NCI-H748 treated with DMSO at 0.1 percent for 48 hours (cell line): ENCODE measurements at places on chromosomes 11 and 22.

- DNase-seq, result no peak
Observed at GRCh38 chr11:29452146-29452545, 564.7 kb downstream of the KCNA4 start.

DNA sequence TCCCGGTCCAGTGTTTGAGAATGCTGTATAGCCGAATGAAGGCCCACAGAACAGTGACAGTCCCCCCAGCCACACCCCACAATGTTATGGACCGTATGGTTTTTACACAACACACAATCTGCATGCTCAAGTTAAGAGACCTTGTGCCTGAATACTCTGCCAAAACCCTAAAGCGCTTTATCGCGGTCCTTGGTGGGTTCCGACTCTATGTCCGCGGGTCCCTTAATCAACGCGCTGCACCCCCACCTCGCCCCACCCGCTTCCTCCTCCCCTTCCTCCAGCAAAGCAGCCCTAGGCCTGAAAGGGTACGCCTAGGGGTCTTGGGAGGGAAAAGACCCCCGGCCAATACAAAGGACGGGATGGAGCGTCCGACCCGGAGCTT, 442 bp downstream of the COPB1 start:
- DNase-seq, result no peak

- DNase-seq, result no peak
Observed at GRCh38 chr11:113045146-113045545, 83.9 kb downstream of the NCAM1 start.

DNA sequence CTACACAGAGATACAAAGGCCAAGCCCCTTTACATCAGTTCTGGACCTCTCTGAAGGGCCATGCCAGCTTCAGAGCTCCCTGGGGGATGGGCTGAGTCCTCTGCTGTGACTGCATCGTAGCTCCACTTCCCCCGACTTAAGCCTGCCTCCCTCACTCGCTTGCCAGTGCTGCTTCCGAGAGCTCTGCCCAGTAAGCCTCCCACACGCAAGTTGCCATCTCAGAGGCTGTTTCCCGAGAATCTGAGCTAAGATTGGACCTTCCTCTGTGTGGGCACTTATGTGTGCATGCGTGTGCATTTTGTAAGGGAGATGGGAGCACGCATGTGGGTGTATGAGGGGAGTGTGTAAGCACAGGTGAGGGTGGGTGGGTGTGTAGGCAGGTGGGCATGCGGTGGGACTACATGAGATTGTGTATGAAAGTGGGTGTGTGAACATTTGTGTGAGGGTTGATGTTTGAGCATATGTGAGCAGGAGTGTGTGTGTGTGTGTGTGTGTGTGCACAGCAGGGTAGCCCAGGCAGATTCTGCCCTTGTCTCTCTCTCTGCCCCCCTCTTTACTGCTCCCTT, 163.0 kb upstream of the SYT13 start:
- DNase-seq, result no peak

DNA sequence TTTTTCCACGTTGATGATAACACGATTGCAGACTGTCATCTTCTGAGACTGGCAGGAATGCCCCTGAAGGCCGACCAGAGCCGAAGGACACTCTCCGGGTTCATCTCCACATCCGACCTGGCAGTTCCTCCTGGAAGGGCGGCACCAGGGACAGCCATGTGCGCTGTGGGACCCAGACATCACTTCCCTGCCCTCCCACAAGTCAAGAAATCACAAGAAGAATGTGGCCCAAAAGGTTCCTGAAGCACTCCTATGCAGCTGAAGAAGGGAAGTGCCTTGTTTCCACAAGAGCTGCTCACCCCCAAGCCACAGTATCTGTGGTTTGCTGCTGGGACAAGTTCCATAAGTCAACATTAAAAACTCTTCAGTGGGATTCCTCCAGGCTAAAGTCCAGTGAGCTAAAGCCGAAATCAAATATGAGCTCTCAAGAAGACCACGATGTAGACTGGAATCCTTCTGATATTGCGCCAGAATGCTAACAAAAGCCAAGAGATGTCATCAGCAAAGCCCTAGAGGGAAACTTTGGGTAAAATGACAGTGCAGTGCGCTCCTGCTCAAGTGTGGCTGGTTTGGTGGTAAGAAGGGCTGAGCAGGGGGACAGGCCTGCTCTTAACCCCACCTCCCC, 21.2 kb downstream of the PACSIN2 start:
- no peak for DNase-seq

DNA sequence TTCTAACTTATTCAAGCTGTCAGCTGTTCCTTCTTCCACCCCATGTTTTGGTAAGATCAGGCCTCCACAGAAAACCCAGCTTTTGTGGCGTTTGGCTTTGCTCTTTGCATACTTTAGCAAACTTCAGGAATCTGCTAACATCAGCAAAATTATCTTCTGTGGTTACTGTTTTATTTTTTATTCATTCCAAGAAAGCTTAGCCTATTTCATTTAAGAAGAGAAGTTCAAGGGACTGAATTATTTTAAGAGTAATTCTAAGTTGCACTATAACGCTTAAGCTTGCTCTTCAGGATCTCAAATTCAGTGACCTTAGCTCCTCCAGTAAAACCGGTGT, 1.1 kb downstream of the JHY start:
- no peak for DNase-seq

DNA sequence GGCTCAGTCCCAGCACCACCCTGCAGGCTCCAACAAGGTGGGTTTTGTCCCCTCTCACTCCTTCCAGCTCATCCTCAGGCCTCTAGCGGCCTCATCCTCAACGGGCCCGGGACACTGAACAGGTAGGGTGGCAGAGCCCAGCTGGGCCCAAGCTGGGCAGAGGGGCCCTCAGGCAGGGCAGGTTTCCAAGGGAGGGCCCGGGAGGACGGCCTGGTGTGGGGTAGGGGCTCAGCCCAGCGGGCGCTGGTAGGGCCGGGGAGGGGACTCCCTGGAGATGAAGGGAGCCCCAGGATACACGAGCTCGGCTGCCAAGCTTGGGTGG, 2.5 kb upstream of the IFITM10 start:
- no peak for DNase-seq

- DNase-seq, result no peak
Observed at GRCh38 chr22:19336133-19337075, 44.9 kb upstream of the CLTCL1 start.

DNA sequence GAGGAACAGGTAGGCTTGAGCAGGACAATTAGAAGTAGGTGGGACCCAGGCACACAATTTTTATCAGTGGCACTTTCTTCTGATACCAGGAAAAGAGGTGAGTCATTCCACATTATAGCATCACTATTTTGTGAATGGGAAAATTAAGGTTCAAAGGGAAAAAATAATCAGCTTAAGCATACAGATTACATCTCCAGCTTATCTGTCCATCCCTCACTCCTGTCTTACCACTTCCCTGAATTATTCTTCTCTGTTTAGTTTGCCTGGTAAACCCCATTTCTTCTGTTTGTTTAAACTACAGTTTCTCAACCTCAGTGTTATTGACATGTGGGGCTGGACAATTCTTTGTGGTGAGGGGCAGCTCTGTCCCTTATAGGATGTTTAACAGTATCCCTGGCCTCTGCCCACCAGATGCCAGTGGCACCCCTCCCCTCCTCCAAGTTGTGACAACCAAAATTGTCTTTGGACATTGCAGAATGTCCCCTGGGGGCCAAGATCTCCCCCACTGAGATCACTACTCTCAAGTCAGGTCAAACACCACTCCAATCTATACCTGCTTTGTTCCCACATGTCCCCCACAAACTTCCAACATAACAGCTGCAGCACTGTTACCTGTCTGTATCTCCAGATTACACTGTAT, 8.5 kb upstream of the XBP1 start:
- no peak for DNase-seq

DNA sequence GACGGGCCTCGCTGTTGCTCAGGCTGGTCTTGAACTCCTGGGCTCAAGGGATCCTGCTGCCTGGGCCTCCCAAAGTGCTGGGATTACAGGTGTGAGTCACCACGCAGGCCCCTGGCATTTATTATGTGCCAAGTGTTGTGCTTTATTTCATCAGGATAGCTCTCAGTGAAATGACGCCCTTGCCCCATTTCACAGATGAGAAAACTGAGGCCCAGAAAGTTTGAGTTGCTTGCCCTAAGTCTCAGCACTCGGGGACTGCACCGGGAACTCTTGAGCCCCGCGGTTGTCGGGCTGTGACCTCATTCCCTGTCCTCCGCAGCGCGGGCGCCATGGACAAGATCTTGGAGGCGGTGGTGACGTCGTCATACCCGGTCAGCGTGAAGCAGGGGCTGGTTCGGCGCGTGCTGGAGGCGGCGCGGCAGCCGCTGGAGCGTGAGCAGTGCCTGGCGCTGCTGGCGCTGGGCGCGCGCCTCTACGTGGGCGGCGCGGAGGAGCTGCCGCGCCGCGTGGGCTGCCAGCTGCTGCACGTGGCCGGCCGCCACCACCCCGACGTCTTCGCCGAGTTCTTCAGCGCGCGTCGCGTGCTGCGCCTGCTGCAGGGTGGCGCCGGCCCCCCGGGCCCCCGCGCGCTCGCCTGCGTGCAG, 7.3 kb downstream of the USP35 start:
- no peak for DNase-seq

GRCh38 chr11:94934846-94935245, 38.5 kb downstream of the CWC15 start:
- no peak for DNase-seq

DNA sequence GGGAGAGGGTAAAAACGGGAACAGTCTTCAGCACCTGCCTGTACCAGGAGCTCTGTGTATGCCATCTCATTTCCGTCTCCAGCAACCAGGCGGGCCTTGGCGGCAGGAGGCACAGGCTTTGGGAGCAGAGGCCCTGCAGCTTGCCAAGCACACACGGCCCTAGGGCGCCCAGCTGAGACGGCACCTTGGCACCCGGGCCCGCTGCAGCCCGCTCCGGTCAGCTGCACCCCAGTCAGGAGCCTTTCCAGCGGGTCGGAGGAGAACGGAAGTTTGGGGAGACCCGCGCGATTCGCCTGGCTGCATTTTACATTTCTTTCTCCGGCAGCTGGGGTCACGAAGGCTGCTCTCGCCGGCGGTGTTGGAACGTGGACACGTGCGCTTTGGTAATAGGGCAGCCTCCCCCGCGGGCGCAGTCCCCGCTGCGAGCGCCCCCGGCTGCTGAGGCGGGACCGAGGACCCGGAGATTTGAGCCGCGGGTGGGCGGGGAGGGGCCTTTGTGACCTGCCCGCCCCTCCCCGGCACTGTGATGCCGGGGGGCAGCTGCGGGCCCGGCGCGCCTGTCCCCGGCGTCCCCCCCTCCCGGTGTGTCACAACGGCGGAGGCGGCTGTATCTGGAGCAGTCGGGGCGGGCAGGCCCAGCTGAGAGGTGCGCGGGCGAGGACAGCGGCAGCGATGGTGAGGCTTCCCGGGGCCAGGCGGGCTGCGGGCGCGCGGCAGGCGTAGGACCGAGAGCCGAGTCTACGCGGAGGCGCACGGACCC, at the start of gene TUBA8:
TUBA8 (plus strand) TSS at position 616 of the 760 bp plus-strand sequence; CDS start at position 673, 57 bp downstream.
- peak; percentile 4 for DNase-seq

GRCh38 chr11:134289167-134289566, 13.0 kb downstream of the GLB1L3 start:
- DNase-seq, result no peak

- DNase-seq, result no peak
Observed at GRCh38 chr11:130088919-130089673, 19.4 kb downstream of the APLP2 start.

DNA sequence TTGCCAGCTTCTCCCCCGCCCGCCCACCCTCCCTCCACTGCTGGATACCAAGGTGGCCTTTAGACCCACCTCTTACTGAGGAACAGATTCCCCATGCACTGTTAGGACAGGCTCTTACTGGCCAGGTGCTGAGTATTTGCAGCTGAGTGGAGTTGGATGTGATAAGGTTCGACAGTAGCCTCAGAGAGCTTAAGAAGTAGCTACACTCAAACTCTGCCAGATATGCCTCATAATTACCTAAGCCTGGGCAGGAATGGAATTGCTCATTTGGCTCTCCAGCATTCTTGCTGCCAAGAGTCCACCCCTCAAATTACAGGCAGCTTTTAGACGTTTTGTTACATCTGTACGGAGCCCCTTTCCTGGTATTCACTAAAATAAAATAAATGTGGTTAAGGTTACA, 9.6 kb downstream of the FAM181B start:
- no peak for DNase-seq

DNA sequence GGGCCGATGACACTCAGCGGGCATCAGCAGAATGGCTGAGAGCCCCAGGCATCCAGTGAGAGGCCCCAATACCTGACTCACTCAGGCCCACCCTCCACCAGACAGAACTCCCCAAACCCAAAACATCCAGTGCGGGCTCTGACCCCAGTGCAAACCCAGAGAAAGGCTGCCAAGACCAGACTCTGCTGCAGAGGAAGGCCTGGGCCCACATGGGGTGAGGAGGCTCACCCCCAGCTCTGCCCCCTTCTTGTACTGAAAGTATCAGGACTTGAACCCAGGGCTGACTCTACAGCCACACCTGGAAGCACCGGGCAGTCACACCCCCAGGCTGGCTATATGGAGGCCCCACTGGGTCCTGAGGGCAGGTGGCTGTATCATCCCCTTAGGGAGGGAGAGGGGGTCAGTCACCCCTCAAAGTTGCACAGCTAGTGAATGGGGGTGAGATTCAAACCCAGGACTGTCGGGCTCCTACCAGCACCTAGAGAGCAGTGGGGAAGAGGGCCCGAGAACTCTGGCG, 49.3 kb downstream of the IGLL1 start:
- DNase-seq, result no peak

- DNase-seq, result no peak
Observed at GRCh38 chr11:93740031-93740729, 1.1 kb downstream of the TAF1D start.

DNA sequence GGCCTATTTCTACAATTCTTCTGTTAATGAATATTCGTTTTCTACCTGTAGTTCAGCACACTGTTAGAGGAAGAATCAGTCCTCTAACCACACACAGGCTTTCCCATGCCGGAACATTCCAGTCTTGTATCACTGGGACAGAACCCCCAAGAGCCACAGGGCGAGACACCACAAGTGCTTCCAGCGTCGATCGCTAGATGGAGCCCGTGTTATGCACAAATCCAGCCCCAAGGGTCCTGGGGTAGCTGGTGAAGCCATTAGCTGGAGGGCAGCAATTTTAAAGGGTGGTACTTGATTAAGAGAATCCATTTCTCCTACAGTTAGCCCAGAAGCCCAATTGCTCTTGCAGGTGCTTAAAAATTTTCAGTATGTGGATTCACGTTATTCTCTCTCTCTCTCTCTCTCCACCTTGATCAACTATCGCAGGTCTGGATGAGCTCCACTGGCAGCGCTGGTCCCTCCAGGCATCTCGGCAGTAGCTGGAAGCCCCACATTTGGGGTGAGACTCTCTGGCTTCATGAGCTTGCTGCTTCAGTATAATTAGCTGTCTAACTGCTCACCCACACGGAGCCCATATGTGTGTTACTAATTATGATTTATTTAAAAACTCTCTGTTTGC, 148.2 kb upstream of the SNX19 start:
- DNase-seq, result peak; percentile 60

GRCh38 chr22:23288301-23289129, 108.2 kb downstream of the BCR start:
- DNase-seq, result no peak
